ENCODE measurements at places on chromosomes 3 and 15.

DNA sequence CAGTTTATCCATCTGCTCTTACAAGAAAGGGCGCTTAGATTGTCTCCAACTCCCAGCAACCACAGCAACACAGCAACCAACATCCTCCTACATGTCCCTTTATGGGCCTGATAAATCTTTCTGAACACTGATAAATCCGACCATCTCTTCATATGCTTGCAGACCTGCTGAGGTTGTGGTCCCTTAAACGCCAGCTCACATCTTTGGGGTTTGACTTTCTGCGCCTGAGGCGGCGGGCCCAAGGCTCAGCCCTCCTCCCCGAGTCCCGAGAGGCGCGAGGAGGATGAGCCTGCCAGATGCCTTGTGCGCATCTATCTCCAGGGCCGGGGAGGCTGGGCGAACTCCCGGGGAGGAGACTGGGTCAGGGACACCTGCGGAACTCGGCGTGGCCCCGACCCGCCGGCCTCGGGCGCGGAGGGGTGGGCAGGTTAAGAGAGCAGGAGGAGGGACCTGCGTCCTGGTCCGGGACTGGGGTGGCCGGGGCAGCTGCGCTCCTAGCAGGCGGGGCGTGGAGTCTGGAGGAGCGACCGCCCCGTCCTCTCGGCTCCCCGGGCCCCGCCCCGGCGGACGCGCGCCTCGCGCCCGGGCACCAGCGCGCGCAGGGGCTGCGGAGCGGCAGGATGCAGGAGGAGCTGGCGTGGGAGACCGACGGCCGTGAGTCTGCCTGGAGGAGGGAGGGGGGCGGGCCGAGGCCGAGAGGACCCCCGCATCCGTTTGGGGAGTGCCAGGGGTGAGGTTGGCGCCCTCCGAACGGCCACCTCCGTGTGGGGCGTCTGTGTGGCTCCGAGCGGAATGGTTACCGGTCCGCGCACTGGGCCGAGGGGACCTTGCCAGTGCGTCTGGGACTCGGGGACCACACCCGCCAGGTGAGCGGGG is at the start of gene ANKDD1A:
TSS of gene ANKDD1A (plus strand) at position 592 of the 876 bp plus-strand sequence. CDS start at position 621, 29 bp downstream.
- no peak for DNase-seq

DNA sequence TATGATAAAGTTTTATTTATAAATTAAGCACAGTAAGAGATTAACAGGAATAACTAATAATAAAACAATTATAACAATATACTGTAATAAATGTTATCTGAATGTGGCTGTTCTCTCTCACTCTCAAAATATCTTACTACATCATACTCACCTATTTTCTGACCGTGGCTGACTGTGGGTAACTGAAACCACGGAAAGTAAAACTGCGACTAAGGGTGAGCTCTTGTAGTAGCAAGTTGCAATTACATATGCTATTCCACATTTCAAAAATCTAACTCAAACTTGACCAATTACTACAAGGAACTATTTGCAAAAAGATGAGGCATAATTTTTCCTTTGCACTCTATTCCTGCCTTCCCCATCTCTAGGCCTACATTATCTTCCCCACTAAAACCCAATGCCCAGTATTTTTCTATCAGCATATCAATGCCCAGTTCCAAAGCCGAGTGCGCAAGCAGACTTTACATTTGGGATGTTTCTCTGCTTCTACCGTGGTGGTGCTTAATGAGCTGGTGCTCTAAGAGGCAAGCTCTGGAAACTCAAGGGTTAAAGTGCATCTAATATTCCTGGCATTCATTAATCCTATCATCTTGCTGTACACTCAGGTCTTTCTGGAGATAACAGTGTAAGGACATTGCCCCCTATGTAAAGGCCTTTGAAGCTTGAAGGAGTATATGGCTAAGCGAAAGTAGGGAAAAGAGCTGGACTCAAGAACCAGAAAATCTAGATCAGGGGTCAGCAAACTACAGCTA is 6.7 kb downstream of the PCYT1A start:
- no peak for DNase-seq

DNA sequence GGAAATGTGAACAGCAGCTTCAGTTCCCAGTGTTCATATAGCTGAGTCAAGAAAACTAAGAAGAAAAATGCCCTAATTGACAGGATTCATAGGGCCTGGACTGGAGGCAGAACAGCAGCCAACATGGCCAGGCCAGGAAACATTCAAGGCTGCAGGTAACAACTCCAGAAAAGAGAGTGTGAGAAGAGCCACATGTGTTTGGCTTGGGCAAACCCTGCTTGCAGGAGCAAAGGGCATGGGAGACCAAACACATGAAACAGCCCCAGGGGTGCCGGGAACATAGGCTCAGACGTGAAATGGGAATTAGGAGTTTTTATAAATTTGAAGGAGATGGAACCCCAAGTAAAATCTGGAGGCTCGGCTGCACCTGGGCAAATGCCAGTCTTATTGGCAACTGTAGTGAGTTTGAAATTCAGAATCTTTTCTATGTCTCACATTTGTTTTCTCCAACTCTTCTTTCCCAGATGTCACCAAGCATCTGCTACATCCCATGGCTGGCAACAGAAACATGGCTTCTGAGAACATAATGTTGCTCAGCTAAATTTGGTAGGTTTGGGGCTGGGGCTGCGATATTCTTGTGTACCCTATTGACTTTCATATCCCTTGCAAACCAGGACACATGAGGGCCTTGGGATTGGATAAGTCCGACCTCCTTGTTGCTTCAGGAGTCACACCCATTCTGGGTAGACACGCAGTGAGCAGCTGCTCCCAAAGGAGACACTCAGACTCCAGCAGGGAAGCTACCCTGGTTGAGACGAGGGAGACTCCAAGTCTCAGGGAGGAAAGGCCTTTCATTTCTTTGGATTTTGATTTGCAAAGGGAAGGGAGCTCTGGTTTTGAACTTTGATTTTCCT is 98.9 kb upstream of the CLSTN2 start:
- no peak for DNase-seq

- DNase-seq, result no peak
Measured at GRCh38 chr15:68363353-68363752, 68.6 kb downstream of the ITGA11 start.

DNA sequence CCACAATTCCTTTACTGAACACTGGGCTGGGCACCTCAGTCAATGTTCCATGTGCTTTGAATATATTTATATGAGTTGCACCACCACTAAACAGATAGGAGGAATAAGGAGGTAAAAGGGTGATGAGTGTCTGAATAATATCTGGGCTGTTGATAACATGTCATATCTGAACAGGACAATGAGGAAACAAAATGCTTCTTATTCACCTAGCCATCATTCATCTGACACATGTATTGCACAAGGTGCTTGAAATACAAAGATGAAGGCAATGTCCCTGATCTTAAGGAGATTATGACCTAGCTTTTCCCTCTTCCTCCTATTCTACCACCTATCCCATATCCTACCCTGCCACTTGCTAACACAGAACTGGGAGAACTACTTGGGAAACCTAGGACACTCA is 8.0 kb upstream of the CERS3 start:
- no peak for DNase-seq

- peak; percentile 69 for DNase-seq
Measured at GRCh38 chr3:187288131-187288854, 3.2 kb downstream of the MASP1 start.

DNA sequence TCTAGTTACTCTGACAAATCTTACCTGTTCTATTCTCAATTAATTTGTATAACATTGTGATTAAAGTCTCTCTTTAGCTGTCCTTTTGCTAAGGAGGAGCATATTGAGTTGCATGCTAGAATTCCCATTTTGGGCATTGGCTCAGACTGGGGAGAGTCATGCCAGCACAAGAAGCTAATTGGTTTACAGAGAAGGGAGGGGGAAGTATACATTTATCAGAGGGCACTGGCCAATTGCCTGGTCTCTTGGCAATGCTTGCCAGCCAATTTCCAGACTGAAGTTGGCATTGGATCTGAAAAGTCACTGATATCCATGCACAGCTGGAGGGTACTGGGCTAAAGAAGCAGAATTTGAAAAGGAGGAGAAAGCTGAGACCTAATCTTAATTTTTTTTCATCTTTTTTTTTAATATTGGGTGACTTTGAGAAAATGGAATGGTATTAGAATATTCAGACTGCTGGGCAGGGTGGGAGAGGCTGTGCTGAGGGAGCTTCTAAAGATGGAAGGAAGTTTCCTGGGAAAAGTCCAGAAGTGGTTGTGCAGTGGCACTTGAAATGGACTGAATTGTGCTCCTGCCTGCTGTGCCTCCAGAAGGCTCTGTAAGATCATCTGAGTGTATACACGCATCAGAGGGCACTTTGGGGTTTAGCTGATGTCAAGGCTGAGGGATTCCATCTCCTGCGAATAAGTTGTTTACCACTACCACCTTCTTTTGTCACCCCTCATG is 365.2 kb upstream of the DPH6 start:
- no peak for DNase-seq

- peak; percentile 24 for DNase-seq
Measured at GRCh38 chr3:167740961-167741587, 5.6 kb downstream of the SERPINI1 start.

DNA sequence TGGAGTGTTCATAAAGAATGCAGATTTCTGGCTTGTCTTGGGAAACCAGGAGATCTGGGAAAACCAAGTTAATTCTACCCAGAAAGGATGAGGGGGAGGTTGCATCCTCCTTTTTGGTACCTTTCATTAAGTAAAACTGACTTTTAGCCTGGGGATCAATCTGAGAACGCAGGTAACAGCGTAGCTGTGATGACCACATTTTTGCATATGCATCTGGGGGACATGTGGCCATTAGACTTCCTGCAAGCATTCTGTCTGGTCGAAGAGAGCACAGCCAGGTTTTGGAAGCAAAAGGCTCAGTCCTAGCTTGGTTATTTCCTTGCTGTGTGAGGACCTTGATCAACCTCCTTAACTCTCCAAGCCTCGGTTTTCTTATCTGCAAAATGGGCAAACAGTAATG is 145.2 kb downstream of the SHQ1 start:
- no peak for DNase-seq

- DNase-seq, result no peak
Measured at GRCh38 chr15:72044956-72045355, 73.0 kb downstream of the MYO9A start.

DNA sequence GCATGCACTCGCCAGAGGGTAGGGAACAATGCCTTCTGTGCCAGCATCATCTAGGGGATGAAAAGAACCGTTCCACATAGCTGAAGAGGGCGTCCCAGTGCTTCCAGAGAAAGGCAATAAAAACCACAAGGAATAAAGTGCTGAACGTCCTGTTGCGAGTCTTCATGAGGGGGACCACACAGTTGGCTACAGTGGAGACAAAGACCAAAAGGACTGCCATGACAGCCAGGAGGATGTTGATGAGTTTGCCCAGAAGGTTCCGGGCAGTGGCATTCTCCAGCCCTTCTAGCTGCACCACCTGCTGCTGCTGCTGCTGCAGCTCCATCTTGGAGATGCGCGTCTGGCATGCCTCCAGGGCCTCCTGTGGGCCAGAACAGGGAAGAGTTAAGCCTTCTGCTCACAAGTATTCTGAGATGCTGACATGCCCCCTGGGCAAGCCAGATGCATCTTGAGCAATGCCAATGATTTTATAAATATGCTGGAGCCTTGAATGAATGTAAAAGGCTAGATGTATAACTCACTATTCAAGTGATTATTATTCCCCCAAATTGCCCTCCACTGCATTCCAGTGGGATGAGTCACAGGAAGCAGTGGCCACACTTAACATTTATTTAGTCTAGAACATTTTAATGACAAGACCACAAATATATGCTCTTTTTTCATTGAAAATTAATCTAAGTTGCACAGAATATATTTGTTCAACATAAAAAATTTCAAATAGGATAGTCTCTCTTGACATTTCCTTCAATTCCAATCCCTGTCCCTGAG is 45.1 kb upstream of the PLXND1 start:
- no peak for DNase-seq

DNA sequence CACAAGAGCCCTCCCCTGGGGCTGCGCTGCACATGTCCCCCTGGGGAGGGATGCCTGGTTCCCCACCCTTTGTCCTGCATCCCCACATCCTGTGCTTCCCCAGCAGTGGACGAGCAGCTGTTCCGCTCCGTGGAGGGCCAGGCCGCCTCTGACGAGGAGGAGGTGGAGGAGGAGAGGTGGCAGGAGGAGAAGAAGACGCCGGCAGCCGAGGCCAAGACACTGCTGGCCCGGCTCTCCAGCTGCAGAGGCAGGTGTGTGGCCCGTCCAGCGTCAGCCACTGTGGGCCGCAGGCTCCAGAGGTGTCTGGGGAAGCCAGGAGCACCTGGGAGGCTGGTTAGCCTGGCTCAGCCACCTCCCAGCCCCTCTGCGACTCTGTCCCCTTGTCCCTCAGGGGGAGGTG is 27.9 kb upstream of the GP9 start:
- no peak for DNase-seq

GRCh38 chr3:46705751-46706552 is 4.8 kb downstream of the TMIE start:
- no peak for DNase-seq

DNA sequence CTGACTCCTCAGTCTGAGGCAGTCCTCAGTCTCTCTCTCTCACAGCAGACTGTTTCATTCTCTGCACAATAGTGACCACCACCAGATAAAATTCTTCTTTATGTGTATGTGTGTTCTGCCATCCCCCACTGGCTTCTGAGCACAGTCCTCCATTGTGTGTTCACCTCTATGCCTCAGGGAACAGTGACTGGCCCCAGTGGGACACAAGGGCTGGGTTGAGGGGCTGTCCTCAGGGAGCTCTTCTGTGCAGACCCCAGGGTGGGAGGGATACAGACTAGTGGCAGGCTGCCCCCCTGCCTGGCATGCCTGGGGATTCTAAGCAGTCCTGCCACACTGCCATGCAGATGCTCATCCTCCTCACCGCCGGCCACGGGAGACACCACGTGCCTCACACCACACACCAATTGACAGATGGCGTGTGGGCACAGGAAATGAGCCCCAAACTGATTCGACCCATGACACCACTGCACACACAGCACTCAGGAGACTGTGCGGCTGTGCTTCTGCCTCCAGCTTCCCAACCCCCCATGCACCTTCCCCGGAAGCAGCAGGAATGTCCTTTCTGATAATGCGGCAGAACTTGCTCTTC is 237.6 kb upstream of the CHRNA7 start:
- DNase-seq, result no peak

GRCh38 chr15:63420333-63420747 is 38.7 kb upstream of the CA12 start:
- no peak for DNase-seq

- DNase-seq, result no peak
Measured at GRCh38 chr3:192392986-192393385, 334.4 kb downstream of the FGF12 start.

GRCh38 chr3:27458929-27459328 is 25.3 kb downstream of the SLC4A7 start:
- DNase-seq, result peak; percentile 14

DNA sequence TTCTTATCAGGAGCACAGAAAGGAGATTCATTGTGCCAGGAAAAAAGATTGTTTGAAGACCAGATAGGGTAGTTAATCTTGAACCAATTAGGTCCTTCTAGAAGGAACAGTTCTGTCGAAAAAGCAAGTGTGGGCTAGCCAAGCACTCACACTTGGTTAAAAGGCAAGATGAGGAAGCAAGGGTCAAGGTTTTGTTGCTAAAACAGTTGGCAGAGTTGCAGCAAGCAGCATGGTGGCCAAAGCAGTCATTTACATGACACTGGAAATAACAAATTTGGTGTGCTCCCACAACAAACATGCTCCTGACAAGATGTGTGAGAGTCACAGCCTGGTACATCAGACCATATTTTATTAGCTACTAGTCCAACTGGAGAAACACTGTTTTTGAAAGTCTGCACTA is 228.0 kb upstream of the CFAP20DC start:
- DNase-seq, result no peak

GRCh38 chr3:16768014-16768413 is 116.7 kb upstream of the PLCL2 start:
- DNase-seq, result no peak

GRCh38 chr3:100023150-100023549 is 91.2 kb downstream of the FILIP1L start:
- DNase-seq, result no peak

GRCh38 chr3:193842029-193842798 is 249.2 kb downstream of the OPA1 start:
- DNase-seq, result peak; percentile 87

- peak; percentile 69 for DNase-seq
Measured at GRCh38 chr3:143814443-143814889, 33.8 kb downstream of the SLC9A9 start.

All from inflammatory macrophage treated with lipopolysaccharide for 1 hour (primary cell).